ENCODE measurements at places on chromosomes 13 and 19.

- no peak for DNase-seq
Measured at GRCh38 chr13:67045357-67045756, 184.8 kb downstream of the PCDH9 start.

GRCh38 chr19:58570770-58571574, 2.2 kb downstream of the MZF1 start:
- no peak for DNase-seq

- DNase-seq: no peak
Measured at GRCh38 chr13:78772933-78773332, 114.0 kb upstream of the OBI1 start.

DNA sequence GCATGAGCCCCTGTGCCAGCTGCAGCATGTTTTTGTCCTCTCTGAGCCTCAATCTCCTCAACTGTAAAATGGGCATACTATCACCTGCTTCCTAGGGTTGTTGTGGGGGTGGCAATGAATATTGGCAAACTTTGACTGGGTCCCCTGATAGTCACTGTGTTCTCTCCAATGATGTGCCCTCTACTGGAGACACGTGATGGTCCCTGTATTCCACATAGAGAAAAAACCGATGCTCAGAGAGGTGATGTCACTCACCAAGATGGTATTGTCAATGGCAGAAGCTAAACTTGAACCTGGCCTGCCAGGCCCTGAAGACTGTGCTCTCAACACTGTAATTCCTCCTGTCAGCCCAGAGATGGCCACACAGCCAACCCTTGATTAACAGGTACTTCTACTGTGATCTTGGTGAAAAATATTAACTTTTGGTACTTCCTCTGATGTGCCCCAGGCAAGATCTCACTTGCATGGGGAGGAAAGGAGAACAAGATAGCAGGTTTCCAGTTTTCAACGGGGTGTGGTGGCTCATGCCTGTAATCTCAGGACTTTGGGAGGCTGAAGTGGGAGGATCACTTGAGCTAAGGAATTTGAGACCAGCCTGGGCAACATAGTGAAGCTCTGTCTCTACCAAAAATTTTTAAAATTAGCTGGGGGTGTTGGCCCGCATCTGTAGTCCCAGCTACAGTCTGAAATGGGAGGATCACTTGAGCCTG, 3.6 kb downstream of the CEACAM20 start:
- DNase-seq: no peak

- peak; percentile 90 for DNase-seq
Measured at GRCh38 chr19:35404879-35405622, 34.2 kb downstream of the GPR42 start.

DNA sequence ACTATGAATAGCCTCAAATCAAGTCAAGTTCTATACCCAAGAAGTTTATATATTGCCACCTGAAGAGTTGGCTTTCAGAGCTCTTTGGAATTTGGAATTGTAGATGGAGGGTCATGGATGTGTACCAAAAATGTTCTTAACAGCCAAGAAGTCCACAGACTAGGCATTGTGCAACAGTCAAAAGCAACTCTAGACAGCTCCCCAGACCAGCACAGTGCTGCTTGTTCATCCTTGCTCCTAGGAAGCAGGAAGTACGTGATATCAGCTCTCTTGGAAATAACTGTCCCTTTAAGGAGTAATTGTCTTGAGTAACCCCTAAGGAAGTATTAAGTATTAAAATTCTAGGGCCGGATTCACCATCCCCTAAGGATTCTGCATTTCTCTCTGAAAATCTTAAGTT, 30.7 kb upstream of the IL17D start:
- peak; percentile 7 for DNase-seq

DNA sequence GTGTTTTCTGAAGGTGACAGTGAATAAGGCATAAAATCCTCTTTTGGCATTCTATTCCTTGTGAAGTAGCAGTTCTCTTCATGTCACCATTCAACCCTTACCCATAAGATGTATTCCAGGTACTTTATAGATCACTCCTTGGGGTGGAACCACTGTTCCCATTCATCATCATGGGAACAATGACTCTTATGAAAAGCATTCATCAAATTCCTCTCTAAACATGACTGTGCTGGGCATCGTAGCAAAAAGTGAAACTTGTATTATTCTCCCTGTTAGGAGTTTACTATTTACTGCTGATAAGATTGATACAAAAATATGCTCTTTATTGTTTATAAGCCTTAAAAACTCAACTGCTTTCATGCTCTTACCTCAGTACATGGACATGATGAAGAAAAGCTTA, 793.4 kb downstream of the LIG4 start:
- no peak for DNase-seq

DNA sequence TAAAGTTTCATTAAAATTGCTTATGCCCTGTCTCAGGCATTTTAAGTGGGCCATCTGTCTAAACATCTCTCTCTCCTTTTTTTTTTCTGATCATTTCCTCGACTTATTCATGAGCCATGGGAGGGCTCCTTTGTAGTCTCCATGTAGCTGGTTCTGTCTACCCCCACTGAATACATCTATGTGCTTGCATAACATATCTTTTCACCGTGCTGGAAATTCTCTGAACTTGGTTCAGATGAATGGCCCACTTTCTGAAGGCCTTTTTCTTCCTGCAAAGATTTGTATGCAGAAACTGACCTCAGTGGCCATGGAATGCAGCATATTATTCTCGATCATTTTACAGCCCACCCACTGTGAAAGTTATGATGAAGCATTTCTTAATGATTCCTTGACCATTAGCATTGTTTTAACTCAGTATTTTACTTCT, 225.3 kb downstream of the GGACT start:
- DNase-seq: peak; percentile 71

- DNase-seq: no peak
Measured at GRCh38 chr19:29805031-29805965, 6.5 kb upstream of the CCNE1 start.

DNA sequence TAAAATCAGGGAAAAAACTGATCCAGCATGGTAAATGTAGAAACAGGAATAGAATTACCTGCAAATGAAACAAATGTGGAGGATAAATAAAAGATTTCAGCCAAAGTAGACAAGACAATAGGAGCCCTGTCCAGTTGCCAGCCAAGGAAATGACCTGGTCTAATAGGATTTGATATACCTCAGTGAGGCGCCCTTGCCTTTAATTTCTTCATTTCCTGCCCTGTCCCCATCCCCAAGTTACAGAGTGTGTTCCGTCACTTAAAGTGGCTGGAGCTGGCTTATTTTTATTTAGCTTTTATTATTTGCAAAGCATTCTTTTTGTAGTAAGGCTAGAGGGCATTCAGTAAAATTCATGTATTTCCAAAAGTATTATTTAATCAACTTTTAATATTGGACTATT, 1022.0 kb downstream of the EFNB2 start:
- DNase-seq: no peak

DNA sequence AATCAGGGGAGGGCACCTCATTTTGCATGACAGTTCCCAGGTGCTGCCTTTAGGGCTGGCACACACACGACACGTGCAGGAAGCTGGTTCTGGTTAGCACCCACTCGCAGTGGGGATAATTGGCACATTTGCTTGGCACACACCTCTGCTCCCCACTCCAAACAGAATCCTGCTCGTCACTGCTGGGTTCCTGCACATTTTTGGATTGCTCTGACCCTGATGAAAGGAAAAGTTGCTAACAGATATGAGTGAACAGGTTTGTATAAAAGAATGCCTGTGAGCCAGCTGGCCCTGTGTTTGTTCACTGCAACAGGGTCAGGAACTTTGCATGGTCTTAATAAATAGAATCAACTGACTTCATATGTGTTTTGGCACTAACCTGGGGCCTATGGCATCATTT, 1500.4 kb downstream of the EFNB2 start:
- DNase-seq: no peak

DNA sequence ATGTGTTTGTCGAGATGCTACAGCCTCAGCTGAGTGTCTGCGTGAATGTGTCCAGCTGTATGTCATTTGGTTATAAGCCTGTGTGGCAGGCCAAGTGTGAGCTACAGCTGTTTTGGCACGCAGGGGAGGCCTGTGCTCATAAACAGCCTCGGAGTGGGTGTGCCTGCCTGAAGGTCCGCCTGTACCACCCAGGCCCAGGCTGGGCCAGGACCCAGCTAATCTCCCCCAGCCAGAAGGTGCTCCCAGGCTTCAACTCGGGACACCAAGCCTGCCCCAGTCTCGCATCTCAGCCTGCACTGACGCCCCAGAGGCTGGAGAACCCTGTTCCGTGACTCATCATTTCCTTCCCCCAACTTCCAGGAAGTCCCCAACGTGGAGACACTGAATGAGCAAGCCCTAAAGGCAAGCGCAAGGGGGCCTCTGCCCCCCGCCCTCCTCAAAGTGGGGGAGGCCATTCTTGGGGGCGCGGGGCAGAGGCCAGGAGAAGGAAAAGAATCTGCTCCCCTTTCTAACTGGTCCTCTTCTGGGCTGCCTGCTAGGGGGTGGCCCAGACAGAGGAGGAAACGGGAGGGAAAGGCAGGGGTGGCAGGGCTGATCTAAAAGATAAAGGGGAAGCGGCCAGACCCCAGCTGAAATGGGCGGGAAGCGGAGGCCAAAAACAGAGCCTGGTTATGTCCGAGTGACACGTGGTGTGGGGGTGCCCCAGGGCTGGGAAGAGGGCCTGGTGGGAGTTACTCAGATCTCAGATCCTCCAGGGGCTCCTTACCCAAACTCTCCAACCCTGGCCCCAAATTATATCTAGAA, 2.0 kb downstream of the SLC1A5 start:
- peak; percentile 88 for DNase-seq

All from fibroblast of skin of abdomen (primary cell).